ENCODE measurements at places on chromosomes 16 and 17.
A peak's percentile ranks its signal among the peaks of the same experiment; 100 is the strongest.

GRCh38 chr17:77708049-77708448 is 250.5 kb upstream of the TNRC6C start:
- no peak for DNase-seq

GRCh38 chr17:50175035-50175807 is 9.4 kb downstream of the SGCA start:
- DNase-seq, result no peak

- no peak for DNase-seq
Measured at GRCh38 chr17:68749349-68750207, 148.4 kb upstream of the FAM20A start.

GRCh38 chr17:42113293-42114069 is 967 bp upstream of the DHX58 start:
- DNase-seq, result no peak

DNA sequence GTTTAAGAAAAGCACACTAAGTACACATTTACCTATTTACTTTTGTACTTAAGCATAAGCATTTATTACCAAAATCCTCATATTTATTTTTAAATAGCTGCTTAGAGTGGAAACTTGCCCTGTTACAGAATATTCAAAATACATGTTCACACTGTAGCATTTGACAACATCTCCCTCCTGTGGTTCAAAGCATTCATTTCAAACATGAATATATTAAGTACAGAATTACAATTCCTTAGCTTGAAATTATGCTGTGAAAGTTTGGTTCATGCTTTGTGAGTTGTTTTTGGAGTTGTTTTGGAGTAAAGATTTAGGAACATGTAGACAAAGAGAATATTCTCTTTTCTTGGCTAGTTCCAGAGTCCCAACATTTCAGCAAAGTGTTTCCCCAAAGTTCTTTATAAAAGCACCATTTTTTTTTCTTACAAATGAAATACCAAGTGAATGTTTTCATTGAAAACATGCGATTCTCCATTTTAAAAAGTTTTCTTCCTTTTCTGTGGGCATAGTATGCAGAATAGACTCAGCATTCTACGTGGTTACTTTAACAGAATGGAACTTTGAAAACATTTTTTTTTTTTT is 33.2 kb downstream of the TUBD1 start:
- peak; percentile 50 for DNase-seq

DNA sequence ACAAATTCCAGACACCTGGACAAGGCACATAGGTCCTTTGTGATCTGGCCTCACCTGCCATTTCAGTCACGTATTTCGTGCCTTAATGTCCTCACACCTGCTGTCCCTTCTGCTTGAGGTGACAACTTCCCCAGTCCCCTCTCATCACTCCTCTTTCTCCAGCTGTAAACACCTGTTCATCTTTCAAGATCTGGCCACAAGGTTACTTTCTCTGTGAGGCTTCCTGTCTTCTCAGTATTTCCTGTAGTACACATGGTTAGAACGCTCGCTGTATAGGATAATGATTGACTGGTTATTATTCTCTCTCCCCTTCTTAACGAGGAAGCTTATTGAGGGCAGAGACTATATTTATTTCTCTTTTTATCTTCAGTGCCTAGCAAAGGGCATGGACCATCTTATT is 74.5 kb upstream of the PMFBP1 start:
- peak; percentile 3 for DNase-seq

DNA sequence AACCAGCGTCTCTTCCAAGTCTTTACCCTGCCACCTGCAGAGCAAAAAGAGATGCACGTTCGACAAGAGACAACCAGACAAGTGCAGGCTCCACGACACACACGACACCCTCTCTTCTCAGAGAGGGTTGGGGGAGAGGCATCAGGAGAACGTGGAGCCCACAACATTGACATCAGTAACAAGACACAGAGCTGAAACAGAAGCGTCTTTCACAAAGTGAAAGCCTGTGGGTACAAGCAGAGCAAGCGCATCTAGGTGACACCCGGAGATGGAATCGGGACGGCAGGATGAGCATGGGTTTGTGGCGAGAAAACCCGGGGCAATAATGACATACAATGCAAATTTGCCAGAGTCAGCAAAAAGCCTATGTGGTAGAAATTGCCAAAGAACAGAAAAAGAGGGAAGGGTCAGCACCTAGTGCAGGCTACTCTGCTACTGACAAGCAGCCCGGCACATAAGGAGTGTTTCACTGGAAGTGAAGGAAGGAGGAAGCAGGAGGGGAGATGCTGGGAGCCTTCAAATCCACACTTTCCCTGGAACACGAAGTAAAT is 89.5 kb downstream of the CYTH1 start:
- no peak for DNase-seq

DNA sequence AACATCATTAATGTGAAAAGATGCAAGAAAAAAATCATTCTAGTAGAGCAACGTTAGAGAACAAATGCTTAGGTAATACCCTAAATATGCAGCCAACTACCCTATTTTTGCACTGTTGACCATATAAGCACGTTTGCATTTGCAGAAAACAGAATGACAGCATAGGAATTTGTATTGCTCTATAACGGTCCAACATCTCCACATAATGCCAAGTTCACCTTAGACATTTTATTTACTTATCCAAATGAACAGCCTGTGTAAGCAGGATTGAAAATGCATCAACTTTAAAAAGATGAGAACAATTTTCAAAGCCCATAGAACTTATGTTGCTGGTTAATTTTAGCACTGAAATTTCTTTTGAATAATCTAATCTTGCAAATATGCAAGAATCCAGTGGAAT is 19.1 kb upstream of the RSL1D1 start:
- no peak for DNase-seq

GRCh38 chr17:39219647-39220154 is 6.0 kb downstream of the STAC2 start:
- no peak for DNase-seq

Measured in activated CD4-positive, alpha-beta T cell treated with anti-CD3 and anti-CD28 coated beads, Interleukin-2, amount 50 U/mL, for 16 hours (primary cell).